T-cell (primary cell): ENCODE measurements at places on chromosomes 6 and 20.

DNA sequence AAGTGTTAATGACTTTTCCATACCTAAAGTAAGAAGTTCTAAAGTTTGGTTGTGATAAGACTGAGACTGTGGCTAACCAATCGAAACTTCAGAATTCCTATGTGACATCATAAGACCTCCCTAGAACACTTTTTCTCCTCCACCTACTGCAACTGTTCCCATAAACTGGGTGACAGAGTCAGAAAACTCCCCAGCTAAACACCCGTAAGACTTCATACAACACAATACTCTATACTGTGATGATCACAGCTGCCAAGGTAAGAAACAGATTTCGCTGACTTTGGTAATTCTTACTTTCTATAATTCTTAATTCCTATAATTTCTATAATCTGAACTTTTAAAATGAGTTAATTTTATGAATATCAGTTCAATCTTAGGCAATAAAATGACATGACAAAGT lies at the start of gene PLN:
TSS of gene PLN (plus strand) at position 161 of the 400 bp plus-strand sequence. CDS start 10,626 bp downstream, outside the sequence.
- DNase-seq, result no peak

GRCh38 chr6:104527761-104528415 lies 331.8 kb downstream of the HACE1 start:
- no peak for DNase-seq

GRCh38 chr6:27081931-27082330 lies 165.6 kb upstream of the PRSS16 start:
- no peak for DNase-seq

- no peak for DNase-seq
Measured at GRCh38 chr6:16371401-16371800, 133.0 kb downstream of the GMPR start.

DNA sequence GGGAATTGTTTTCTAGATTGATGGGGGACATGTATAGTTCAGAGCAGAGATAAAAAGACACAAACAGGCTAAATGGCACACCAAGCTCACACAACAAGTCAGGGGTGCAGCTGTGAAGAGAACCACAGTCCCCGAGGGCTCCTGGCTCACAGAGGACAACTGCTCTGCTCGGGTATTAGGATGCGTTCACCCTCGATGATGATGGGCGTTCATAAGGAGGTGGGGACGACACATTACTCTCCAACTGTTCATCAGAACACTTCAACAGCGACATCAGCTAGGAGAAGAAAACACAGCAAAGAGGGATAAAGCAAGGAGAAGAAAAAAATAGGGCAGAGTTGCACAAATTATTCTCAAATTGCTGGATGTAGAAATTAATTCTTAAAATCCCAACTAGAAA lies 174.8 kb upstream of the RREB1 start:
- DNase-seq, result no peak

DNA sequence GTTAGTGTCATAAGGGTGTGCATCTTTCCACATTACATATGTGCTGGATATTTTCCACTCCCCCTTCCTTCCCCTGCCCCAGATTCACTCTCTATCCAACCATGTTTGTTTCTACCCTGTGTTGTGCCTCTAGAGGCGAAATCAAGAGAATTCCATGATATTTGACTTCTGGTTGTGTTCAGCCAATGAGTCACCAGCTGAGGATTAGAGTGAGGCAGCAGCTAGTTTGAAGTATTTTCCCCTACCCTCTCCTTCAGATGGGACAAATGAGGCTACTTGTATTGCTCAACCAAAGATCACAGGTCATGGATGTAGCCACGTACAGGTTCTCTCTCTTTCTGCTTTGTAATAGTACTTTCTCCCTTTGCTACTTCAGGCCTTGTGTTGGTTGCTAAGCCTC lies 24.5 kb upstream of the OR2J2 start:
- no peak for DNase-seq

GRCh38 chr20:32709632-32710121 lies 33.6 kb downstream of the COMMD7 start:
- no peak for DNase-seq

GRCh38 chr6:33433544-33434191 lies 13.8 kb downstream of the SYNGAP1 start:
- DNase-seq, result no peak

DNA sequence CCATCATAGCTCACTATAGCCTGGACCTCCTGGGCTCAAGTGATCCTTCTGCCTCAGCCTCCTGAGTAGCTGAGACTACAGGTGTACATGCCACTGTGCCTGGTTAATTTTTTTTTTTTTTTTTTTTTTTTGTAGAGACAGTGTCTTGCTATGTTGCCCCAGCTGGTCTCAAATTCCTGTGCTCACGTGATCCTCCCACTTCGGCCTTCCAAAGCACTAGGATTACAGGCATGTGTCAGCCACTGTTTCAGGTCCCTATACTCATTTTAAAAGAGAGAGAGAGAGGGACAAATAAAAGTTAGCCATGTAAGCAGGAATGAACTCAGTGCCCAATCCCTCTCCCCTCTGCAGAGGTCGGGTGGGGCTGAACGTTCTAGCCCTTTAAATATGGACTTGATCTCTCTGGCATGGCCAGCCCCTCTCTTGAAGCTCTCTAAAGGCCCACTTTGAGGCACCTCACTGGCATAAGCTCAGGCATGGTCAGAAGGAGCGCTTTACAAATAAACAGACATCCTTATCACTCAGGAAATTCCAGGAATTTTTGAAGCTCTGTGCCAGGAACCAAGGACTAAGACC lies 9.0 kb upstream of the SERPINB1 start:
- no peak for DNase-seq

DNA sequence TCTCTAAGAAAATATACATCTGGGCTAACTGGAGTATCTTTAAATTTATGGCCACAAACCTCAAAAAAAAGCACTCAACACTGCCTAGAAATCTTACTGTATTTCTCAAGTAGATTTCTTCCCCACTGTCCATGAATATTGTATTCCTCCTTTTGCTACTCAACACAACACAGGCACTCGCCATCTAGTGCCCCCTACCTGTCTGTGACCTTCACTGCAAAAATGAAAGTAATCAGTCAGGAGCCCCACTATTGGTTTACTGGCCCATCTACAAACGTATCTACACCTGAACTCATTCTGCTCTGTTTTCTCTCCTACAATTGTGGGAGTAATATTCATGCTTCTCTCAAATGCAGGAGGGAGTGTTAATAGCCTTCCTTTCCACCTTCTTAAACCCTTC lies 58.3 kb downstream of the LY86 start:
- no peak for DNase-seq

- no peak for DNase-seq
Measured at GRCh38 chr6:5749651-5750215, 257.0 kb downstream of the NRN1 start.

GRCh38 chr6:28597924-28598722 lies 72.4 kb downstream of the GPX5 start:
- no peak for DNase-seq

- DNase-seq, result no peak
Measured at GRCh38 chr6:73566954-73567591, 46.2 kb upstream of the EEF1A1 start.

- DNase-seq, result no peak
Measured at GRCh38 chr6:14499841-14500240, 382.3 kb downstream of the CD83 start.

GRCh38 chr20:32966881-32967781 lies 37.1 kb downstream of the SUN5 start:
- DNase-seq, result peak; percentile 61

- DNase-seq, result no peak
Measured at GRCh38 chr6:16592223-16592911, 168.9 kb downstream of the ATXN1 start.

- no peak for DNase-seq
Measured at GRCh38 chr6:154605178-154605881, 94.8 kb upstream of the CNKSR3 start.

- DNase-seq, result no peak
Measured at GRCh38 chr6:107871016-107871415, 46.9 kb upstream of the SCML4 start.

- no peak for DNase-seq
Measured at GRCh38 chr6:96575359-96575758, 12.4 kb downstream of the FHL5 start.

DNA sequence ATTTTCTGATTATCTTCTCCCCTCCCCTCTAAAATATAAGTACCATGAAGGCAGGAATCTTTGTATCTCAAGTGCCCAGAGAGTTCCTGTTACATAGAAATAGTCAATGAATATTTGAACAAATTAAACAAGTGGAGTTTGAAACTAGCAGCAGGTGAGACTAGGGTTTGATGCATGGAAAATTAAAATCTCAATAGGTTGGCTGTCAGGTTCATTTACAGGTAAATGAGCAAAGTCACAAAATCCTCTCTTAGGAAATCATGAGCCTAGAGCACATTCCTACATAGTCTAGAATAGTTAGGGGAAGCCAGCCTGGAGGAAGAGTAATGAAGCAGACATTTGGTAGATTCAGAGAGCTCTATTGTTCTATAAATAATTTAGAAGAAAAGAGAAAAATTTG lies 140.4 kb downstream of the HS3ST5 start:
- DNase-seq, result no peak

- DNase-seq, result no peak
Measured at GRCh38 chr6:43302126-43302525, 4.1 kb downstream of the SLC22A7 start.

DNA sequence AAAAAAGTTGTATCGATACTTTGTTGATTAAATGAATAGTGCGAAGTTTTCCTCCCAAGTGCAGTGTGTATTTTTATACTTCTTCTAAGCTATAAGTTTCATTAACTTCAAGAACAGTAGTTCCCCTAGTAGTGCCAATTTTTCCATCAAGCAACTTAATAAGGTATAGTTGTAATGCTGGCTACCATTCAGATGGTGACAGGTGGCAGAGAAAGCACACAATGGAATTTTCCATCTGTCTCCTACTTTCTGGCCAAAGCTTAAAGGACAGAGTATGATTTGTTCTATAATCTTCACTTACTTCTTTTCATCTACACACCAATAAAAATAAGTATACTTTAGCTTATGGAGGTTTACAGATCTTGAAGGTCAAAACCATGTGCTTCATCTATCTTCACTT lies 431.1 kb downstream of the NKAIN2 start:
- DNase-seq, result no peak

DNA sequence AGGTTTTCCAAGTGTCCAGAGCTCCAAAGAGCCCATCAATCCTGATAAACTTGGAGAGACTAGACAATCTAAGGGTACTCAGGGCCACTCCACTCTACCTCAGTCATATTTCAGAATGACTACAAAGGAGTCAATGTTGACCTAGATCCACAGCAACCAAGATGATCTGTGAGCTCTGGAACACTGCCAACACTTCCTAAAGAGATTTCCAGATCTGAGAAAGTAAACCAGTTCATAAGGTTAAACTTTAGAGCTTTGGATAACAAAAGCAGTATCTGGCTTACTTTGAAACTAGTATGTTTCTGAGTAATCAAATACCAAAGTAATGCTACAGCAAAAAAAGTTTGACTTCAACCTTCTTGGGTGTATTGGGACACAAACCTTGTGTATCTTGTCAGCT lies 122.7 kb downstream of the BTBD9 start:
- DNase-seq, result no peak

DNA sequence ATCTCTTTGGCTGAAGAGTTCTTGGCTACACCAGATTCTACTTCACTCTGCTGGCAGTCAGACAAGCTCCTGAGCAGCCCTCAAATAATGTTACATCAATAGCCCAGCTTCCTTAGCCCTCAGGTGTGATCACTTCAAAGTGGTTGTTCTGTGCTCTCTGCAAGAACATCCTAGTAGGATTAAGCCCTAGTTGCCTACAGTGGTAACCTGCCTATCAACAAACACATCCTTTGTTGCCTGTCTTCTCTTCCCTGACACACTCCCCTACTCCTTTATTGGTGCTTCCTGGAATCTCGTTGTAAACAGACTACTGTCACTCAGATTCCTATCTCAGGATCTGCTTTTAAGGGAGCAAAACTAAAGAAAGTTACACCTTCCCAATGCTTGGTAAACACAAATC lies 45.1 kb upstream of the TASP1 start:
- no peak for DNase-seq
